ENCODE measurements at places on chromosomes 13 and 19.

DNA sequence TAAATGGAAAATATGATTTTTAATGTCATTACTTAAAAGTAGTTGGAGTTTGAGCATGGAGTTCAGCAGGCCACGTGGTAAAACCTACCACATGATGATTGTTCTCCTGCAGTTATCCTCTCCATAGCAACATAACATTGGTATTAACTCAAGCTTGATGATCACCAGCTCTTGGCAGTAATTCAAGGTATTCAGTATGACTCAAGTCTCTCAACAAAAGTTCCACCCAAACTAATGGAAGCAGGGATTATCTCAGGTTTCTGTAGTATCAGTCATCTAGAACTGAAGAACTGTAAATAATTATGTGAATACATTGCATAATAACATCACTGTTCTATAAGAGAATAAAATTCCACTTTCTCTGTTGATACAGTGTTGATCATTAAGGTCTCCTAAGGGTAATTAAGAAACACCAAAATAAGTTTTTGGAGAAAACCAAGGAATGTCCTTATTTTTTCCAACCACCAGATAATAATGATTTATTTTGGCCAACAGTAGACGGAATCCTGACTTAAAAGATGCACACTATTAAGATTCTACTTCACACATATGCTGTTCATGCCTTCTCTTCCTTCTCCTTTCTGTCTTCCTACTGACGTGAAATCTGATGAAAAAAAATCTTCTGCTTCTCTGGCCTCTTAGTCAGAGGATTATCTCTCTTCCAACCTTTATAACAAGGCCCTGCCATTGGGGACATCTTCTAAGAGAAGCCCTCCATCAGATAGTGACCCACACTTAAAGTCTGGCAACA, 1092.3 kb downstream of the EFNB2 start:
- DNase-seq, result no peak

DNA sequence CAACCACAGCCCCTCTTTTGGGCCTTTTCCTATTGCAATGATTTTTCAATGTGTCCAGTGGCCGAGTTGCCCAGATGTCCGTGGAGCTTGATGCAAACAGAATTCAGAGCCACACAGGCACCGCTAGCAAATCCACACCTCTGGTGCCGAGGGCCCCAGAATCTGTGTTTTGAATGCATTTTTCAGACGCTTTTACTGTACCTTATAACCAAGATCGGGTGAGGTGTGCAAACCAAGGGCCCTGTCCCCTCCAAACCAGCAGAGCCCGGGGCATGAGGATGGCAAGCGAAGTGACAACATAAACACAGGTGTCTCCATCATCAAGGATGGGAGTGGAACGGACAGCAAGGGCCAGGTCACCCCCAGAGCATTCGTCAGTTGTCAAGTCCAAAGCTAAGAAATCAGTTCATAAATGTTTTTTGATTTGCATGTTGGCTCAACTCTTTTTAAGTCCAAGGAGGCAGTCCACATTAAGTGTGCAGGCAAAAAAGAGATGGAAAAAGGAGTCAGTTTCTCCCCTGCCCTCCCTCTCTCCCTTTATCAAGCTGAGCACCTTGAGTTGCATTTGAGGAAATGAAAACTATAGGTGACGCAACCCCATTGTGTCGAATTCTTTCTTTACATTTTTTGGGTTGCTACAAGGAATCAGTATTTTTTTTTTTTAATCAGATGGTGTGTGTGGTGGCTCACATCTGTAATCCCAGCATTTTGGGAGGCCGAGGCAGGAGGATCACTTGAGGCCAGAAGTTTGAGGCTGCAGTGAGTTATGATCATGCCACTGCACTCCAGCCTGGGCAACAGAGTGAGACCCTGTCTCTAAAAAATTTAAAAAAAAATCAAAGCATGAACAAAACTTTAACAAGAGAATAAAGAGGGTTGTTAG, 2.9 kb downstream of the CCDC8 start:
- no peak for DNase-seq

DNA sequence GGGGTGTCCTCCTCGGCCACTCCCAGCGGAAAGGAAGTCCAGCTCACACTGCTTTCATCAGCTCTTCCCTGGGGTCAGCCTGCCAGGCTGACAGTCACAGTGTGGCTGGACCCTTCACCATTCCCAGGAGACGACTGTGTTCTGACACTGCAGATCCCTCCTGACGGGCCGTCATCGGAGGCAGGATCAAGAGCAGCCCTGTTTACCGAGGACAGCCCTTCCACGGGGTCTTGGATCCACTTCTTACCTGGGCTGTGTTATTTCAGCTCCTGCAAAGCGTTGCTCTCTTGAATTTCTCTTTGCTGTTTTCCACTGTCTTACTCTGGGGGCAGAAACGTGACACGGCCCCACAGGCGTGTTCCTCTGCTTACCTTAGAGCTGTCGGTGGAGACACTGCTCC, 149.9 kb upstream of the SOX1 start:
- no peak for DNase-seq

GRCh38 chr19:30690935-30691818, 319.0 kb downstream of the ZNF536 start:
- DNase-seq, result no peak

DNA sequence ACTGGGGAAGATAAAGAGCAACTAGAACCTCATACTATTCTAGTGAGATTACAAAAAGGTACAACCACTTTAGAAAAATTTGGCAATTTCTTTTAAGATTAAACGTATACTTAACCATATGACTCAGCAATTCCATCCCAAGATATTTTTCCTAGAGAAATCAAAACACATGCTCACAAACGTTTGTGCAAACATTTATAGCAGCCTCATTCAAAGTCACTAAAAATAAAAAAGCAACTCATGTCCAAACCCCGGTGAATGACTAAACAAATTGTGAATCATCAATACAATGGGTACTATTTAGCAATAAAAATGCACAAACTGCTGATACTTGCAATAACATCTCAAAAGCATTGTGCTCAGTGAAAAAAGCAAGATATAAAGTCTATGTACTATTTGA, 121.5 kb downstream of the FRY start:
- DNase-seq, result no peak

DNA sequence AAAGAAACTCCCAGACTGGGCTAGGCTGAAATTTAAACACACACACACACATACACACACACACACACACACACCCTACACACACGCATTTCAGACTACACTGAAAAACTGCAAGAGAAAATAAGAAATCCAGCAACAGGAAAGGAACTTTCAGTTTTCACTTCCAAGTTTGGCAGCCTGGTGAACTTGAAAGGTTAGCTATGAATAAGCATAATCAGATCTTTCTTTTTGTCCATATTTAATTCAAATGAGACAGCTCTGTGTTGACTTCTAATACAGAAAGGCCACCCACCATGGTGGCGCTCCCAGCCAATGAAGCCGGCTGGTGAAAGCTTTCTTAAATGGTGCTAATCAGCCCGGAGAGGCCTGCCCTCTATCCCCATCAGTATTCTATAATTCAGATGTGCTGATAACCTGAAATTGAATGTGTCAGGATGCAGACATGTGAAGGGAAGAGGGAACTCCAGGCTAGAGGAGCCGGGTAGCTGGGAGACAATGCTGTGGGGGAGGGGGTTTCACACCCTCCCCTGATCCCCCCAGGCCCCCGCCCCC, 108.3 kb upstream of the ZNF536 start:
- DNase-seq, result no peak

- DNase-seq, result no peak
These were observed 823 bp downstream of the DOCK6 start for GRCh38 chr19:11261431-11261970.

- no peak for DNase-seq
These were observed 3.2 kb downstream of the RASL11A start for GRCh38 chr13:27273658-27274425.

DNA sequence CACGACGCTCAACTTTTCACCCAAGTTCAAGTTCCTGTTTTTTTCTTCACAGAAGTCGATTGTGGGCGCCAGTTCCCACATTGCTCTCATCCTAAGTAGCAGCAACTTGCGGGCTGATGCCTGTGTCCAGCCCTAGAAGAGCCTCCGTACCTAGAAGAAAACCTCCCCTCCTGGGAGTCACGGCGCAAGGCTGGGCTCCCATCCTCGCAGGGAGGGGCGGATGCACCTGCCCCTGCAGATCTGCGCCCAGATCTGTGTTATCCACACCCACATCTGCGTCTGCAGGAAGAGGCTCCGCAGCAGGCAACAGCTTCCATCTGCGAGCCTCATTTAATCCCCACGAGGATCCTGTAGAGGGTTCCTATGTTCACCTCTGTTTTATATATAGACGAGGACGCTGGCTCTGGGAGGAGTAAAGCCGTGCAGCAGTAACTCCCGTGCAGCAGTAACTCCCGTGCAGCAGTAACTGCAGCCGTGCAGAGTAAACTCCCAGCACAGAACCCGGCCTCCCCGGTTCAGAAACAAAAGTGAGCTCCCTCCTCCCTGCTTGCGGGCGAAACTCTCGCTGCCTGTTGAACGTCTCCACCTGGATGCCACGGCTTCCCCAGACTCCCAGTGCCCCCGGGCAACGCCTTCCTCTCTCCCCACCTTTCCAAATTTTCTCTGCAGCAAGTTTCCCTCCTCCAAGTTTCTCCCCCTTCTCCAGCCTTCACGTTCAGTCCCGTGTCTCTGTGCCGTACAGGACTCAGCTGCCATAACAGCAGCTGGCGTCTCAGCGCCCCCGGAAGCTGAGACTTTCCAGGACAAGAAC, 23.5 kb upstream of the LAIR1 start:
- no peak for DNase-seq
